ENCODE measurements at places on chromosomes 13 and 19.
A peak's percentile ranks its signal among the peaks of the same experiment; 100 is the strongest.

DNA sequence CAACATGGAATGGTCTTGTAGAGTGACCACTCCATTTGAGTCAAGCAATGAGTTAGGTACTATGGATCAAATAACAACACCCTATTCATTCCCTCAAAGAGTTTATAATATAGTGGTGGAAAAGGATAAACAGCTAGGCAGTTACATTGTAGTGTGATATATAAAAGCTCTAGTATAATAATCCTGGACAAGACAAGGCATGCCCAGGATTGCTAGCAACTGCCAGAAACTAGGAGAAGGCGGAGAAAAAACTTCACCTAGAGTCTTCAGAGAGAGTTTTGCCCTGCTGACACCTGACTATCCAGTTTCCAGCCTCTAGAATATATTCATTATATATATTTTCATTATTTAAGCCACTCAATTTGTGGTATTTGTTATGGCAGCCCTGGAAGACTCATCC is 530.6 kb downstream of the KLF12 start:
- DNase-seq = no peak

- no peak for DNase-seq
Measured at GRCh38 chr13:95642999-95643398, 1.5 kb downstream of the DZIP1 start.

GRCh38 chr13:79373916-79374315 is 32.1 kb downstream of the RBM26 start:
- no peak for DNase-seq

DNA sequence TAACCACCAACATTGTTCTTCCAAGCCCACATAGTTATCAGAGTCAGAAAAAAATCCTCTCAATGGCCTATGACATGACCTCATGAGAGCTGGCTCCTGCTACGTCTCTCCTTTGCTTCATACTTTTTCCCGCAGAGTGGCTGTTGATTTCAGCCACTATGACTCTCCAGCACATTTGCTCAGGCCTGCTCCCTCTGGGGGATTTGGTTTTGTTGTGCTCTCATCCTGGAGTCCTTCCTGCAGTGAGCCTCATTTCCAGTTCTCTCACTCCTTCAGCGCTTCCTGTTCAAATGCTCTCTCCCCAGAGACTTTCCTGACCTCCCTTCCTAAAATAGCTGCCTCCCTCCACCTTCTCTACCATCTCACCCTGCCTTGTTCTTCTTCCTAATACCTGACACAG is 72.0 kb upstream of the USP29 start:
- DNase-seq = no peak

DNA sequence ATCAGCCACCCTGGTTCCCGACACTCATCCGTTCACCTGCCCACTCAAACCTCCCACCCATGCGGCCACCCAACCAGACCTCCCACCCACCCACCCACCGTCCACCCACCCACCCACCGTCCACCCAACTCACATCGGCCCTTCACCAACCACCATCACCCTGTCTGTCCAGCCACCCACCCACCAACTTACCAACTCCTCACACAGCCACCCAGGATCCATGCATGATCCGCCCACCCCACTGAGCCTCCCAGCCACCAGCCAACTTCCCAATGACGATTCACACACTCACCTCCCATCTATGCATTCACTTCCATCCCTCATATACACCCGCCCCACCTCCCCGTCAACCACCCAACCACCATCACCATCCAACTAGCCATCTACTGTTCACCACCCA is 4.3 kb downstream of the JOSD2 start:
- DNase-seq = no peak

DNA sequence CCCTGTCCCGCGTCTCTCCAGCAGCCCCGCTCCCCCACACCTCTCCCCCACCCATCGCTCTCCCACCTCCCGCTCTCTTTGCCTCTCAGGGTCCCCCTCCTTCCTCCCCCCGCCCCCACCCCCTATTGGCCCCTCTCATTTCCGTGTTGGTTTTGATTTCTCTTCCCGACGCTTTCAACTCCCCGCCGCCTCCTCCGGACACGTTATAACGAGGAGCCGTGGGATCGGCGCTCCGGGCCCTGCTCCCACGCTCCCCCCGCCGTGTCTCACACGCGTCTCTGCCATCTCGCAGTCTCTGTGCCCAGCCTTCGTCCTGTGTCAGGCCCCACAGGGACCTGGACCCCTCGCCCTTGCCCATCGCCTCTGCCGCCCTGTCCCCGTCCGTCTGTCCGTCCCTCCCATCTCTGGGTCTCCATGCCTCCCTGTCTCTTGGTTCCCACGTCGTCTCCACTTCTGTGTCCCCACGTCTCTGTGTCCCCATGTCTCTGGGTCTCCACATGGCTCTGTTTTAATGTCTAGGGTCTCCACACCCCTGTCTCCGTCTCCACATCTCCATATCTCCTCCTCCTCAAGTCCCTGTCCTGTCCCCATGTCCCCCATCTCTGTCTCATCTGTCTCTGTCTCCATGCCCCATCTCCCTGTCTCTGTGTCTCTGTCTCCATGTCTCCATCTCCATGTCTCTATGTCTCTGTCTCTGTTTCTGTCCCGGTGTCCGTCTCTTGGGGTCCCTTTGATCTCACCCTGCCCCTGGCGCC is 13.1 kb downstream of the ERFL start:
- DNase-seq = no peak

DNA sequence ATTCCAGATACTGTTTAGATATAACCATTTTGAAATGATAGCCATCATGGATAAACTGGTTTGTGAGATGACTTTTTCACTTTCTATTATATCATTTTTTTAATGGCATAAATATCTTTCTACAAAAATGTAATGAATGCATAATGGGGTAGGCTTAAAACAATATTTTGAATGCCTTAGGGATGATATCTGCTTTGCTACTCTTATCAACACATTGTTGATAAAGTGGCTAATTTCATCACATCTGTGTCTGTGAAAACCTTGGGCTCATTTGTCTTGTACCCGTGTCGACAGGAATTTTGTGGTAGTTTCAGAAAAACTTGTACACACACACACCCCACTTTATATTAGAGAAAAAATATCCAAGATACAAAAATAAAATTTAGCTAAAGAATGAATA is 44.1 kb downstream of the SLITRK6 start:
- DNase-seq = no peak

DNA sequence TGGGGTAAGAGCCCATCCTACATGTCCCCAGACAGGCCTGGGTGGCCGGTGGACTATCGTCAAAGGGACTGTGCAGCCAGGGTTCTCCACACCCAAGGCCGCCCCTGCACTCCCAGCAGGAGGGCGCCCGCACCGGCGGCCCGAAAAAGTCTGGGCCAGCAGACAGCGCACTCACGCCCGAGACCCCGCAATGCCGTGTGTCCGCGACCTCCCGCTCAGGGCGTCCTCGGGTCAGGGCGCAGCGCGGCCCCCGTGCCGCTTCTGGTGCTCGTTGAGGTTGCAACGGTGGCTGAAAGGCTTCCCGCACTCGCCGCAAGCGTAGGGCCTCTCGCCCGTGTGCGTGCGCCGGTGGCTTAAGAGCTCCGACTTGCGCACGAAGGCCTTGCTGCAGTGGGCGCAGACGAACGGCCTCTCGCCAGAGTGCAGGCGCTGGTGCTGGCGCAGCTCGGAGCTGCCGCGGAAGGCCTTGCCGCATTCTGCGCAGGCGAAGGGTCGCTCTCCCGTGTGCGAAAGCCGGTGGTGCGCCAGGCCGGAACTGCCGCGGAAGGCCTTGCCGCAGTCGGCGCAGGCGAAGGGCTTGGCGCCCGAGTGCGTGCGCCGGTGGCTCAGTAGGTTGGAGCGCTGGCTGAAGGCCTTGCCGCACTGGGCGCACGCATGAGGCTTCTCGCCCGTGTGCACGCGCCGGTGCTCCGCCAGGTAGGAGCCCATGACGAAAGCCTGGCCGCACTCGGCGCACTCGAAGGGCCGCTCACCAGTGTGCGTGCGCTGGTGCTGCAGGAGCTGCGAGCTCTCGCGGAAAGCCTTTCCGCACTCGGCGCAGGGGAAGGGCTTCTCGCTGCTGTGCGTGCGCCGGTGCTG is 2.8 kb upstream of the A1BG start:
- no peak for DNase-seq

- no peak for DNase-seq
Measured at GRCh38 chr13:34166406-34166805, 348.5 kb downstream of the RFC3 start.

DNA sequence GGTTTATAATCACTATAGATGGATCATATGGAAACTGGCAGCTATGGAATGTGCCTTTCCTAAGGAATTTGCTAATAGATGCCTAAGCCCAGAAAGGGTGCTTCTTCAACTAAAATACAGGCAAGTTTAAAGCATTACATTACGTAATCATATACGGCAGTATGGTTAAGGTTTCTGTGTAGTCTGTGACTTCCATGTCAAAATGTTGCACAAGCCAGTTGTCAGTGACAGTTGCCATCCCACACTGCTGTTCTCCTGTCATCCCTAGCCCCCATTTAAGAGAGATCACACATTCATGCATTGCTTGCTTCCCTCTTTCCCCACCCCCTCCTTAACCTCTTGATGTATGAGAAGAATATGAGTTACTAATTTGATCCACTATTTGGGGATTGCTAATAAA is 47.3 kb downstream of the BRCA2 start:
- DNase-seq = no peak

GRCh38 chr13:110328573-110328972 is 21.5 kb downstream of the COL4A2 start:
- no peak for DNase-seq

- DNase-seq = no peak
Measured at GRCh38 chr13:45598597-45598996, 16.9 kb downstream of the ERICH6B start.

- DNase-seq = no peak
Measured at GRCh38 chr13:40383885-40384284, 282.6 kb downstream of the FOXO1 start.

DNA sequence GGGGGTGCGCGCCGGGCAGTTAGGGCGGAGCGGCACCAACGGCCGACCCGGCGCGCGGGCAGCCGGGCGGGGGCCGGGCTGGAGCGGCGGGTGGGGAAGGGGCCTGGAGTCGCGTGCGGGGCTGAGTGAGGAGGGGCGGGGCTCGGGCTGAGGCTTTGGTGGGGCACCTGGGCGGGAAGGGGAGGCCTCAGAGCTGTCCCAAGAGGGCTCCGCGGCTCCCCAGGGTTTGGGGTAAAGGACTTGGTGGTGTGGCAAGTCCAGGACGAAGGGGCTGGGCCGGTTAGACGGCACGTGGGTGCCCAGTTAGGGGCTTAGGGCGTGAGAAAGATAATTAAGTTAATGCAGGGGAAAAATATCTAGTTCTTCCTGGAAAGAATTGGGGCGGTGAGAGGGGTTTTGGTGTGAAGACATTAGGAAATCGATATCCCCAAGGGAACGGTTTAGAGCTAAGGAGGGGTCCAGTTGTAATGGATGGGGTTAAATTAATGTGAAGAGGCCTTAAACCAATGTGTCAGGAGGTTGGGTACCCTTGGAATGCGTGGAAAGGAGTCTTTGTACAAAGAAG is 496 bp downstream of the ZNF574 start:
- DNase-seq = no peak

DNA sequence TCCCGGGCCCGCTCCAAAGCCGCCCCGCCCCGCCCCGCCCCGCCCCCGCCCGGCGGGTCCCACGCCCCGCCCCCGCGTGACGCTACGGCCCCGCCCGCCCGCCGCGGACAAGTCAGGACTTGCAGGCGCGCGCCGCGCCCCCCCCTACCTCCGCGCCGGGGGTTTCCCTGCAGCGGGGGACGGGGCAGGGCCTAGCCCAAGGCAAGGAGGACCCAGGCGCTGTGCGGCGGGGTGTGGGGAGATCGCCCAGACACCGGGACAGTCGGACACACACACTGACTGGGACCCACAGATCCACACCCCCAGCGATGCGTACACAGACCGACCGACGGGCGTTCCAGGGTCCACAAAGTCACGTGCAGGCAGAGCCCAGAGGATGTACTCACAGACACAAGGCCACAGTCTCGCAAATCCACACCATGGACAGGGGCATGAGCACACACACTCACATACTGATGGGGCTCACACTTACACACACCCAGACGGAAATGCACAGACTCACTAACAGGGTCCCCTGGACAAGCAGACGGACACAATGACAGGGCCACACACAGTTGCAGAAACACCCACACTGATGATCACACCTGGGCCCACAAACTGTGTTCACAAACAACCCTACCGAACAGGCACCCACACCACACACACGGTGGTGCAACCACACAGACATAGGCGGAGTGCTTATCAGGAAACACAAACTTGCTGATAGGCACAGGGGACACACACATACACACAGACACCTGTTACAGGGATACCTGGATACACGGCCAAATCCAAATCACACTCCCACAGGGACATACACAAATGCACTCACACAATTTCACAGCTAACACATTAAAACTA is 436 bp upstream of the BBC3 start:
- no peak for DNase-seq

GRCh38 chr13:30314562-30314961 is 7.2 kb upstream of the KATNAL1 start:
- no peak for DNase-seq

GRCh38 chr13:66159511-66159910 is 1070.6 kb downstream of the PCDH9 start:
- DNase-seq = no peak

DNA sequence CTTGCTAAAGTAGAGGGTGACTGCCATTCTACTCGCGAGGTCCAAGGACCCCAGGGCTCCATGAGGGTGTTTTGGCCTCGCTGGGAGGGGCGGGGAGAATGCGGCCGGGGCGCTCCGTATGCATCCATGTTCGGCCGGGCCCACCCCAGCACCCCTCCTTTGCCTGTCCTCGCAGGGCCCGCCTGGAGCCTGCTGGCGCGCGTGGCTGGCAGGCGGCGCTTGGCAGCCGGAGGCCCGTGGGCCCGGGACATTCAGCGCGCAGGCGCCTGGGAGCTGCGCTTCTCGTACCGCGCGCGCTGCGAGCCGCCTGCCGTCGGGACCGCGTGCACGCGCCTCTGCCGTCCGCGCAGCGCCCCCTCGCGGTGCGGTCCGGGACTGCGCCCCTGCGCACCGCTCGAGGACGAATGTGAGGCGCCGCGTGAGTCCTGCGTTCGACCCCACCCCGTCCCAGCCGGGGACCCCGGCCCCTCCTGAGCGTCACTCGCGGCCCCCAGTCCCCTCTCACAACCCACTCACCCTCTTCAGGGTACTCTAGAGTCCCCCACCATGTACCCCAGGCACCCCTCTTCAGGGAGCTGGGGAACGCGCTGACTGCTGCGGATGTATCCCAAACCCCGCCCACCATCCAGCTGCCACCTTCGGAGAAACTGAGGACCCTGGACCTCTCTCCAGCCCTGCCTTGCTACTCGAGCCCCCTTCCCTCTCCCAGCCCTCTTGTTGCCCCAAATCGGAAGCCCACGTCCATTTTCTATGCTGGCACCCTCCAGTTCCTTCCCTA is 4.1 kb downstream of the DLL3 start:
- DNase-seq = no peak

GRCh38 chr13:97430296-97430695 is 3.7 kb upstream of the RAP2A start:
- DNase-seq = peak; percentile 25

DNA sequence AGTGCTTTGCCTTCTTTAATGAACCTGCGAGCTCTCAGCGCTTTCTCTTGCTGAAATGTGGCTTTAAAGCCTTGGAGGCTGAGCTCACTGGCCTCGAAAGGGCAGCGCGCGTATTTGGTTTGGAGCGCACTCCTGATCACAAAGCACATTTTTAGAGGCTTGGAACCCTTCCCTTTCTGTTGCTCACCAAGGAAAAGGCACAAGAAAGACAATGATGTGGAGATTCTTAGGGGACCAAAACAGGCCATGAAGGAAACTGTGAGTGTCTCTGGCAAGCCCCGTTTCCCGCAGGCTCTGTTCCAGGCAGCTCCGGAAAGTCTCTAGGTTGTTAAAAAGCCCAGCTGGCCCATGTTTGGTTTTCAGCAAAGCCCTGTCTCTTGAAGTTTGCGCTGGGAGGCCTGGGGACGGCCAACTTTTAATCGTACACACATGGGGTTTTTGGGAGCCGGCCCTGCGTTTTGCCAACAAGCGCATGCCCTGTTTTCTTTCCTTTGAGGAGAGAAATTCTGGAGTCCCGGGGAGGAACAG is 9.4 kb upstream of the SPC24 start:
- no peak for DNase-seq
